ENCODE measurements at places on chromosomes 4 and X. TPM values are rescaled to one million over a fixed set of nuclear protein-coding genes. Genes with fewer than 3 reads are reported as not detected.

The OTC gene
- 74.5 TPM for polyA plus RNA-seq

The USP17L11 gene
- not detected for polyA plus RNA-seq

DNA sequence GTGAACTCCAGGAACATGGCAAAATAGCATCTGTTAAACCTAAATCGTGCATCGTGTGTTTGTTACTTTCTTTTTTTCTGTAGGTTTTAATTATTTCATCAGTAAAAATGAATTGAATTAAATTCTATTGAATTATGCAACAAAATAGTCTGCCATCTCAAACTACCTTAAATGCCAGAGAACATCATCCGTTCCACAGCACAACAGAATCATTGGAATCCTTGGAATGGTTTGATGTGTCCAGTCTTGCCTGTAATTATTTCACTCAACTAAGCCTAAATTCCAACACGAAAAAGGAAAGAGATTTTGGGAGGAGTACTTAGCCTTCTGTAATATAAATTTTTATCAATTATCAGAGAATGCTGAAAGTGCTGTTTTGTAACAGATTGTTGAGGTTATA is 17.1 kb upstream of the SLC7A11 start:
- no peak for DNase-seq
- H3K36me3 ChIP-seq, result no peaks in the 10 kb centered on the region

The ANXA3 gene
- 81.3 TPM for polyA plus RNA-seq

DNA sequence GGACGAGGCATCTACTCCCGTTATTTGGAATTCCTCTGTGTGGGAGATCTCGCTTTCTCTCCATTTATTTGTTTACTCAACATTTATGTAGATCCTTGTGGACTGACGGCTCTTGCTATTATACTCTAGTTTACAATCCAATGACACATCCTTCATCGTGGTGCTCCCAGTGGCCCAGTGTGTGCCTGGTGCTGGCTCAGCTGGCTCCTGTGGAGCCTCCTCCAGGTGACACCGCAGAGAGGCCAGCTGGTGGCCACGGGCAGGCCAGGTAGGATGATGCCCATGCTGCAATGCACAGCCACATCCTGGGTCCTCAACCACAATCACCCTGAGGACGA is 84.0 kb upstream of the AFAP1 start:
- no peaks in the 10 kb centered on the region for H3K36me3 ChIP-seq
- no peak overlapping the region for H3K4me3 ChIP-seq
- no peaks in the 10 kb centered on the region for H3K27me3 ChIP-seq
- peaks cover 2% of the 10 kb centered on the region for H3K4me1 ChIP-seq
- H3K27ac ChIP-seq, result no peak overlapping the region
- no peak for DNase-seq

DNA sequence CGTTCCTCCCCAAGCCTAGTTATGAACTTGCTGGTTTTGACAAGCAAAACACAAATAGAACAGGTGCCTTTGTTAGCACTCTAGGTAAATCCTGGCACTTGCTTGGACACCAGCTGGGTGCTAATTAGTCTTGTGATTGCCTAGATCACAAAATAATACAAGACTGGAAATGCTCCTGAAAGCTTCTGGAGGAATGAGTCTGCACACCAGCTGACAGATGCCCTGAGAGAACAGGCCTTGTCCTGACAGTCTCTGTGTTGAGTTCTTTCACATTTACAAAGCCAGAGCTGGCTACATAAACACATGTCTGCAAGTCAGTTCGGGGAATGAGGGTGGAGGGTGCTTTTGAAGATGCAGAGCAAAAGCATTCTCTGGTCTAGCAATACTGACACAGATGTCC is 93.8 kb downstream of the ELOVL6 start:
- H3K36me3 ChIP-seq, result no peaks in the 10 kb centered on the region
- no peak for DNase-seq
- H3K4me3 ChIP-seq, result no peak overlapping the region
- H3K27ac ChIP-seq, result no peak overlapping the region
- no peaks in the 10 kb centered on the region for H3K27me3 ChIP-seq

The DUSP9 gene
- polyA plus RNA-seq, result 0.78 TPM

- H3K27ac ChIP-seq, result no peak overlapping the region
- DNase-seq, result no peak
- no peaks in the 10 kb centered on the region for H3K27me3 ChIP-seq
- H3K4me1 ChIP-seq, result no peaks in the 10 kb centered on the region
- H3K36me3 ChIP-seq, result no peaks in the 10 kb centered on the region
Measured at GRCh38 chr4:15847746-15848145, 69.6 kb downstream of the CD38 start.

GRCh38 chr4:101823864-101824263 is 33.3 kb downstream of the BANK1 start:
- DNase-seq, result no peak
- no peaks in the 10 kb centered on the region for H3K36me3 ChIP-seq
- H3K27ac ChIP-seq, result no peak overlapping the region

GRCh38 chr4:149136951-149137620 is 678.6 kb downstream of the IQCM start:
- DNase-seq, result no peak
- H3K27ac ChIP-seq, result no peak overlapping the region
- no peaks in the 10 kb centered on the region for H3K27me3 ChIP-seq

The FAM9C gene
- polyA plus RNA-seq, result 0.12 TPM

The SPANXD gene
- polyA plus RNA-seq, result not detected

- H3K27ac ChIP-seq, result no peak overlapping the region
- DNase-seq, result no peak
- no peaks in the 10 kb centered on the region for H3K27me3 ChIP-seq
- H3K4me3 ChIP-seq, result no peak overlapping the region
- H3K4me1 ChIP-seq, result no peaks in the 10 kb centered on the region
Measured at GRCh38 chr4:178894126-178894525, 1451.9 kb upstream of the AGA start.

GRCh38 chrX:69556060-69557011 is 52.2 kb downstream of the NALF2 start:
- peaks cover 62% of the 10 kb centered on the region for H3K4me1 ChIP-seq
- H3K27ac ChIP-seq, result peak overlapping the region; percentile 91
- no peaks in the 10 kb centered on the region for H3K27me3 ChIP-seq
- H3K36me3 ChIP-seq, result no peaks in the 10 kb centered on the region
- peak; percentile 88 for DNase-seq

DNA sequence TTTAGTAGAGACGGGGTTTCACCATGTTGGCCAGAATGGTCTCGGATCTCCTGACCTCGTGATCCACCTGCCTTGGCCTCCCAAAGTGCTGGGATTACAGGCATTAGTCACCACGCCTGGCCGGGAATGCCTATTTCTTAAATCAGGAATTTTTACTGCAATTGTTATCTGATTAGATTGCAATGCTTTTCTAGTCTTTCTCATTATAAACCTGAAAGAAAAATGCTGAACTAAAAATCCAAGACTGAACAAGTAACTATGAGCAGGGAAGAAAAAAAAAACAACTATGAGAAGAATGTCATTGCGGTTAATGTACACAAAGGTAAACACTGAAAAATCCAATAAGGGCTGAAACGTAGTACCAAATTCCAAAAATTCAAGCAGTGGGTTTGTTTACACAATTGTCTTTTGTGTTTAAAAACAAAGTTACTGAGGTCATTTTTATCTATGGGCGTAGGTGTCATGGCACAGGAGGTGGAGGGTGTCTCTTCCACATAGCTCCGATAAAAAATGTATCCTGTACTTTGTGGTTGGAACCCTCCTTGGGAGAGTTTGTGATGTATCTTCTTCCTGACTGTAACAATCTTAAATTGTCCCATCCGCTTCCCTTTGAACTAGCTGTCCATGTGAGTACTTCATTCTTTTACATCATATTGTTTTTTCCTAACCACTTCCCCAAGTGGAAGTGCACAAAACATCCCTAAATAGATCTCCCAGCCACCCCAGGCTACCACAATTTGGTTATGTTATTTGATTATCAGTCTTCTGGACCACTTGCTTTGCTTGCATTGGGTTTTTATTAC is 11.1 kb upstream of the TMEM156 start:
- no peaks in the 10 kb centered on the region for H3K36me3 ChIP-seq
- H3K4me3 ChIP-seq, result peak overlapping the region; percentile 65
- H3K4me1 ChIP-seq, result peaks cover 13% of the 10 kb centered on the region
- H3K27ac ChIP-seq, result peak overlapping the region; percentile 68
- DNase-seq, result peak; percentile 32

- DNase-seq, result no peak
- H3K27me3 ChIP-seq, result no peaks in the 10 kb centered on the region
- no peak overlapping the region for H3K4me3 ChIP-seq
- no peaks in the 10 kb centered on the region for H3K4me1 ChIP-seq
- H3K27ac ChIP-seq, result no peak overlapping the region
- H3K36me3 ChIP-seq, result no peaks in the 10 kb centered on the region
Measured at GRCh38 chr4:142334931-142335330, 511.2 kb downstream of the INPP4B start.

The FGFBP1 gene
- polyA plus RNA-seq, result 0.16 TPM

The AFM gene
- polyA plus RNA-seq, result 10.4 TPM

The TMEM35A gene
- 7.5 TPM for polyA plus RNA-seq

DNA sequence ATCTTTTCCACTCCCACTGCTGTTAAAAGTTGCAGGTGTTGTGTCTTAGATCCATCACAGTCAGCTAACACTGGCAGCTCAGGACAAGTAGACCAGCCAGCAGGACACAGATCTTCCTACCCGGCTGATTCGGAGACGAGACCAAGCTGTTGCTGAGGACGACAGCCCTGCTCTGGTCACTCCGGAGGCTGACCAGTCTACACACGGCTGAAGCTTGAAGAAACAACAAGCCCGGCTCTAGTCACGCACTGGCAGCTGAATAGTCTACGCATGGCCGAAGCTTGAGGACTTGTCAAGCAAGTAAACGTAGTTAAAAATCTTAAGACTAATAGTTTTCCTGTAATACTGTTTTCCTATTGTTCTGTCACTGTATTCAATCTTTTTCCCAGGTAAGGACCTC is 1.8 kb downstream of the ACOX3 start:
- H3K4me1 ChIP-seq, result peaks cover 42% of the 10 kb centered on the region
- H3K4me3 ChIP-seq, result no peak overlapping the region
- H3K27ac ChIP-seq, result no peak overlapping the region
- DNase-seq, result no peak
- no peaks in the 10 kb centered on the region for H3K27me3 ChIP-seq
- H3K36me3 ChIP-seq, result no peaks in the 10 kb centered on the region

DNA sequence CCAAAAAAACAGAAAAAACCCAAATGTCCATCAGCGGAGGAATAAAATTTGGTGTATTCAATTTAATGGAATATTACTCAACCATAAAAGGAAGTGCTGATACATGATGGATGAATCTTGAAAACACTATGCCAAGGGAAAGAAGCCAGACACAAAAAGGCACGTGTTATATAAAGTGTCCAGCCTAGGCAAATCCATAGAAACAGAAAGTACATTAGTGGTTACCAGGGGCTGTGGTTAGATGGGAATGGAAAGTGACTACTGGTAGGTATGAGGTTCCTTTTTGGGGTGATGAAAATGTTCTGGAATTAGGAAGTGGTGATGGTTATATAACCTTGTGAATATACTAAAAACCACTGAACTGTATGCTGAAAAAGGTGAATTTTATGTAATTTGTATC is 3.5 kb upstream of the CDKL2 start:
- DNase-seq, result no peak
- no peaks in the 10 kb centered on the region for H3K36me3 ChIP-seq
- H3K27ac ChIP-seq, result no peak overlapping the region
- H3K4me3 ChIP-seq, result no peak overlapping the region

GRCh38 chrX:69555481-69556041 is 51.4 kb downstream of the NALF2 start:
- H3K27ac ChIP-seq, result peak overlapping the region; percentile 91
- no peaks in the 10 kb centered on the region for H3K36me3 ChIP-seq
- no peaks in the 10 kb centered on the region for H3K27me3 ChIP-seq
- DNase-seq, result no peak
- peaks cover 60% of the 10 kb centered on the region for H3K4me1 ChIP-seq
- no peak overlapping the region for H3K4me3 ChIP-seq

- no peak overlapping the region for H3K27ac ChIP-seq
- H3K4me3 ChIP-seq, result no peak overlapping the region
- no peaks in the 10 kb centered on the region for H3K27me3 ChIP-seq
- no peaks in the 10 kb centered on the region for H3K4me1 ChIP-seq
- H3K36me3 ChIP-seq, result no peaks in the 10 kb centered on the region
- no peak for DNase-seq
Measured at GRCh38 chrX:68409194-68409593, 24.1 kb downstream of the OPHN1 start.

DNA sequence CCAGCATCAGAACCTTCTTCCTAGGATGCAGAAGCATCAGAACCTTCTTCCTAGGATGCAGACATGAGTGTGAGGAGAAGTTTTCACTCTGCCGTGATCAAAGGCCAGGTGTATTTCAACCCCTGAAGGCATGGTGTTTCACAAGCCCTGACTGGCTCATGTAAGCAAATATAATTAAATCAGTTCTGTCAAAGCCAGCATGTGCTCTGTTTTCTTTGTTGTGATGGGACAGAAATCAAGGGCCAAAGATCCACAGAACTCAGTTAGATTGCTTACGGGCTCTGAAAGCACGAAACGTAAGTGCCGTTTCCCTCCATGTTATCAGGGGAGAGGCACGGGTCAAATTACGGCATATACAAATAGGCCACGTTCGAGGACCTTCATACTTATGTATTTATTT is 32.0 kb upstream of the CLDN24 start:
- H3K4me3 ChIP-seq, result no peak overlapping the region
- H3K4me1 ChIP-seq, result peaks cover 8% of the 10 kb centered on the region
- H3K36me3 ChIP-seq, result no peaks in the 10 kb centered on the region
- peak overlapping the region; percentile 12 for H3K27ac ChIP-seq

DNA sequence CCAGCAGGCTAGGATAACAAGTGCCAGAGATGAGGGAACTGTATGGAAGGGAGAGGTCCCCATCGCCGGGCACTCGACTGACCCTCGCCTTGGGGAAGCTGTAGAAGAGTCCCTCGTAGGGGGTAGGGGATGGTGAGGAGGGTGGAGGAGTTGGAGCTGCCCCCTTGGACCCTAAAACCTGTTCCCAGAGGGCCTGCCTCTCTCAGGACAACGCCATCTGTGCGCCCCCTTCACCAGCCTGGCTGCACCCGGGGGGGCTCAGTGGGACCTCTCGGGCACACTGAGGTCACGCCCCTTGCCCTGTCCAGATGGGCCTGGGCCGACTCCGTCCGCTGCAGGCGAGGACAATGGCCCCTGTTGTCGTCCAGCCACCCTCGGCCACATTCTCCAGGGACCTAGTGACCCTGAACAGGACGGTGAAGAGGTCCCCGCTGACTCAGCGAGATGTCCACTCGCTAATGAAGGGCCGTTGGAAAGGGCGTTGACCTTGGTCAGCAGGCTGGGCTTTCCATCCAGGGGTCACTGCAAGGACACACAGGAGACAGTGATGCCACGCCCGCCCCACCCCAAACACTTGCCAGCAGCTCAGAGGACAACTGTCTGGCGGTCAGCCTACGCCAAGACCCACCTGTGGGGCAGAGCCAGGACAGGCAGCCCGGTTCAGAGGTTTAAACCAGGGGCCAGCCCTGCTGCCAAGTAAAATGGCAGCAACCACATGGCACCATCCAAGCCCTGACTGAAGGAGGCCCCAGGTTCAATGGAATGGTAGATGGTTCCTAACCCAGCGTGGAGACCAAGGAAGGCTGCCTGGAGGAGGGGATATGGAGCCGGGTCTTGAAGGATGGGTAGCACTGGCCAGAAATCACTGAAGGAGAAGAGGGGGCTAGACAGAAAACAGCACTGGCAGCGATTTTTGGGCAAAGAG is 51.2 kb downstream of the HMX1 start:
- no peaks in the 10 kb centered on the region for H3K27me3 ChIP-seq
- H3K4me1 ChIP-seq, result no peaks in the 10 kb centered on the region
- H3K27ac ChIP-seq, result no peak overlapping the region
- no peak for DNase-seq
- H3K36me3 ChIP-seq, result no peaks in the 10 kb centered on the region

- H3K4me3 ChIP-seq, result peak overlapping the region; percentile 67
- peak overlapping the region; percentile 84 for H3K27ac ChIP-seq
- no peaks in the 10 kb centered on the region for H3K36me3 ChIP-seq
- no peaks in the 10 kb centered on the region for H3K27me3 ChIP-seq
Measured at GRCh38 chrX:30888526-30889146, 418 bp downstream of the TAB3 start.

The AREG gene
- 4.6 TPM for polyA plus RNA-seq

GRCh38 chr4:142574306-142574705 is 271.8 kb downstream of the INPP4B start:
- H3K27ac ChIP-seq, result no peak overlapping the region
- no peaks in the 10 kb centered on the region for H3K27me3 ChIP-seq

All from large intestine (tissue), 12 donors.